ENCODE measurements at places on chromosomes 3 and 15.
A peak's percentile ranks its signal among the peaks of the same experiment; 100 is the strongest.

DNA sequence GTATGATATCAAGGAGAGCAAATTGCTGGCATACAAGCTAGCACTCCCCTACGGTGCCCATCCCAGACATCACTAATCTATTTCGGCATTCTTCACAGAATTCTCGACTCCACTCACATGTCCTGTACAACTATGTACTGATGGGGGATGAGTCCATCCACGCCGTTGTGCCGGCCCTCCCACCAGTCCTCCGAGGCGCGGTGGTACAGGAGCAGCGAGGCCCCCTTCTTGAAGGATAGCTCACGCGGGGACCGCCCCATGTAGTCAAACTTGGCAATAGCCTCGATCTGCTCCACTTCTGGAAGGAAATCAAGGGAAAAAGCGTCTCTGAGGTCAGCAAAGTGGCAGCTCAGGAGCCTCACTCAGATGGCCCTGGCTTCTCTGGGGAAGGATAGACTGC, 31.0 kb upstream of the RAD18 start:
- DNase-seq = no peak

DNA sequence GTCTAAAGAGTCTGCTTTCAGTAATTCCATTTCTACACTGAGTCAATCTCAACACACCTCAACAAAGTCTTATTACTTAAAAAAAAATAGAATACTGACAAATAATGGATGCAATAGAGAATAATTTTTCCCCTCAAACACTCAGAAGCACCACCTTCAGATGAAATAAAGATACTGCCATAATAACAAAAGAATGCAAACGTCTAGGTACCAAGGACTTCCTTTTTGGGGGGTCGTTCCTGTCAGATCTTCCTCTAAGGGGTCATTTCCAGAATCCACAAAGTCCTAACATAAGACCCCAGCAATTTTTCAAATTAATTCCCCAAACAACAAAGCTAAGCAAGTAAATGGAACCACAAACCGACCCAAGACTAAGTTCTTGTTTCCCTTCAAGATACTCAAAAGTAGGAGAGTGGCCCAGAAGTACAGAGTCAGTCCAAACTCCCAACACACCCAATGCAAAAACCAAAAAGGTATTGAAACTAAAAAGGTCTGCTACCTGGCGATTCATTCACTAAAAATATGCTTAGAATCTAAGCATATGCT, 1.3 kb downstream of the RYK start:
- DNase-seq = no peak

DNA sequence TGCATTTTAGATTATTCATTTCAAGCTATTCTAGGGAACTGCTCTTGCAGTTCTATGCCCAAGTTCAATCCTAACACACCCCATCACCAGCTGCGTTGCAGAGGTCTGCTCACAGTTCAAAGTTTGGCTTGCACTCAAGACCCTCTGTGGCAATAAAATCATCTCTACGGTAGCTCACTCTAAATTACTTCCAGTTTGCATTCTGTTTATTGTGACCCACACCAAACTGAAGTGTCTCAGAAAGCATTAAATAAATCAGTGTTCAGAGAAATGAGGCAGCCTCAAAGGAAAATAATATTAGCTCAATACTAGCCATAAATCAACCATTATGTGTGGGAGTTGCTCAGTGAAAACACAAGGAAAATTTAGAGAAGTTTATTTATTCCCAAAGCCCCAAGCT, 250.3 kb downstream of the MAGI1 start:
- no peak for DNase-seq

DNA sequence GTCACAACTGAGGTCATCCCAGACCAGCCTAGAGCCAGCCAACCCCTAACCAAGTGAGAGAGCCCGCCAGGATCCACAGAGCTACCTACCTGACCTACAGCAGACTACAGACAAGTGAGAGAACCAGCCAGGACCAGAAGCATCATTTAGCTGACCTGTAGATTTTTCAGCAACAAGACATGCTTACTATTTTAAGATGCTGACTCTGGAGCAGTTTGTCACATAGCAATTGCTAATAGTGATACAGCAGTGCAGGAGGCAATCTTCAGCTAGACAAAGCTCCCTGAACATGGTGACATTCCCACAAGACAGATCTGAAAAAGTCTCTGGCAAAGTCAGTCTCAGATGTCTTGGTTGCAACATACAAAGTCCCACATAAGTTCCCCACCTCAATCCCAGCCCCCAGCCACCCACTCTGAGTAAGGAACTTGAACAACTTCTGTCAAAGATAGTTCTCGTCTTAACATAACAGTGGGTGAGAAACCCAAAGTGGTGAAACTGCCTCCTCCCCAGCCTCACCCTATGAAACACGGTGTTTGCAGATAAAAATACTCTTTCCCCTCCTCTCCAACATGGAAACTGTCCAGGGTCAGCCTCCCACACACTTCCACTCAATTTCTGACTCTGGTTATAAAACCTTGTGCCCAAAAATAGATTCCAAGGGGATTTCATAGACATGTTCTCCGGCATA, 120.3 kb upstream of the SLC6A11 start:
- no peak for DNase-seq

- DNase-seq = no peak
Measured at GRCh38 chr3:59540696-59541095, 490.9 kb upstream of the CFAP20DC start.

GRCh38 chr3:122520861-122521260, 6.1 kb upstream of the KPNA1 start:
- no peak for DNase-seq

DNA sequence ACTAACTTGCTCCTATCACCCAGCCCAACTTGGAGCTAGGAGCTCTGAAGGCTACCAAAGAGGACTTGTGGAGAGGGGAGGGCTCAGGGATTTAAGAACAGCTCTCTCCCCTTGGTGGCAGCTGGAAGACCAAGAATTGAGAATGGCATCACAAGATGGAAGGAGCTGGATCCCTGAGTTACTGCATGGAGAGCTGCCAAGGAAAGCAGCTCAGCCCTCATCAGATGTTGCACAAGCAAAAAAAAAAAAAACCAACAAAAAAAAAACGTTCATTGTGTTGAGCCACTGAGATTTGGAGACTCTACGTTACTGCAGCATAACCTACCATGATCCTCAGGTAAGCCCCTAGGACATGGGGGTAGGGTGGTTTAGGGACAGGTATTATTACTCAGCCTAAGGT, 41.0 kb downstream of the ITGB5 start:
- peak; percentile 86 for DNase-seq

- peak; percentile 100 for DNase-seq
Measured at GRCh38 chr3:125129512-125129997, 73.8 kb upstream of the HEG1 start.

DNA sequence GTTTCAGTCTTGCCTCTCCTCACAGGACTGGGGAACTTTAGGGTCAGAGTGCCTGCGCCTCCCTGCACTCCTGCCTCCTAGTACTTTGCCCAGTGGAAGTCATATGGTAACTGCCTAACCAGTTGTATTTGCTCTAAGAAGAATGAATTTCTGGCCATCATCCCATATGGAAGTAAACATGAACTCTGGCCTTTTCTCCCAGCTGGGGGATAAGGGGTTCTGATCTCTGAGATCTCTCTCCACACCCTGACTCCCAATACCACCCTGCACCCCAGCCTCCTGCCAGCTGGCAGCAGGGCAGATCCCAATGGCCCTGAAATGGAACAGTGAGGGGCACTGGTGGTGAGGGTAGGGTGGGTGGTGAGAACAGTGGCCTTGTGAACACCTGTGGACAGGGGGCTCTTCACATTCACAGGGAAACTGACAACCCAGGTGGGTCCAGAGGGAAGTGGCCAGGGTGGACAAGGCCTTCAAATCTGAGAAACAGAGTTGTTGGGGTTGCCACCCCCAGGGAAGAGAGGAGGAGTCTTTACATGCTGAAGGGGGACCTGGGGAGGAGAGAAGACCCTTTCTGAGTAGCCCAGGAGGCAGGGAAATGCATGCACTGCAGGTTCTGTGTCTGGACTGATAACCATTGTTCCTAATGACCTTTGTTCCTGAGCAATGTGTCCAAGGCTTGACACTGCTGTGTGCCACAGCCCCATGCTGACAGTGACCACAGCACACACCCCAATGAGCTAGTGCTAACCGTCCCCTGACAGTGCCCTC, 36.9 kb downstream of the RHCG start:
- no peak for DNase-seq

- DNase-seq = peak; percentile 40
Measured at GRCh38 chr15:56428821-56429458, 36.0 kb downstream of the MNS1 start.

DNA sequence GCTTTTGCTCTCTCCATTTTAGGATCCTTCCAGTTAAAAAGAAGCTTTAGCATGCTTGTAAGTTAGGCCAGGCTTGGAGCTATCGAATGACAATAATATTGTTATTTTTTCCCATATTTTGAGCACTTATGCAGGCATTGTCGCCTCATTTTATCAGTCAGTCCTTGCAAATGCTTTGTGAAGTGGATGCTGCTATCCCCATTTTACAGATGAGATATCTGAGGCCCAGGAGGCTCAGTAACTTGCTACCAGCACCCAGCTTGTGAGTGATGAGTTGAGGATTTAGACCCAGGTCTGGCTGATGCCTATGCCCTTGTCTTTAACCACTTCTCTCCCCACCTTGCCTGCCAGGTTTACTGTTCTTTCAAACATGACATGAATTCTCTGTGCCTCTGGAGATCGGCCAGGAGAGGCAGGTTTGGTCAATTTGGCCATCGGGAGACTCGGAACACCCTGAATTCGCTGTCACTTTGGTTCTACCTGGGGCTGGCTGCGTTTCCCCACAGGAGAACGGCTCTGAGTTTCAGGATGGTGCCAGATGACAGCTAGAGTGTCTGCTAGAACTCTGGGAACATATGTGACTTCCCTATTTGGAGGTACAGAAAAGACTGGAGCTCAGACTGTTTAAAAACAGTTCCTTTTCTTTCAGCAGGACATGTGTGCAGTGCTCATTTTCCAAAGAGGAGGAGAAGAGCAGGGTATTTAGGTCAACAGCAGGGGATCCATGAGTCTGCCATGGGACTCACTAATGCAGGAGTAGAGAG, 25.5 kb upstream of the ZNF710 start:
- no peak for DNase-seq

DNA sequence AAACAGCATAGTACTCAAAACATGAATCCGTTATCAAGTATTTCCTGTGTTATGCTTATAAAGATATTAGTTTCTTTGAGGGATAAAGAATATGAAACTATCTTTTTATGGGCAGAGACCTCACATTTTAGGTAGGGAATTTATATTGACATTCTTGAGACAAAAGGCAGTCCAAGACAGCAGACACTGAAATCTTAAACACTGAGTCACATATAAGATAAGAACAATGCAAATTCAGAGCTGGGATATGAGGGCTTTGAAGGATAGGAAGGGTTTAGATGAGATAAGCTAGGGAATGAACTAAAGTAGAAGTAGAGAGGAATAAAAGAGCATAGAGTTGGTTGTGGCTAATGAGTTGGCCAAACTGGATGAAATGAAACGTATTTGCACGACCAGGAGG, 58.4 kb downstream of the ASTE1 start:
- DNase-seq = peak; percentile 5

GRCh38 chr3:146561879-146562278, 17.5 kb upstream of the PLSCR1 start:
- DNase-seq = no peak

DNA sequence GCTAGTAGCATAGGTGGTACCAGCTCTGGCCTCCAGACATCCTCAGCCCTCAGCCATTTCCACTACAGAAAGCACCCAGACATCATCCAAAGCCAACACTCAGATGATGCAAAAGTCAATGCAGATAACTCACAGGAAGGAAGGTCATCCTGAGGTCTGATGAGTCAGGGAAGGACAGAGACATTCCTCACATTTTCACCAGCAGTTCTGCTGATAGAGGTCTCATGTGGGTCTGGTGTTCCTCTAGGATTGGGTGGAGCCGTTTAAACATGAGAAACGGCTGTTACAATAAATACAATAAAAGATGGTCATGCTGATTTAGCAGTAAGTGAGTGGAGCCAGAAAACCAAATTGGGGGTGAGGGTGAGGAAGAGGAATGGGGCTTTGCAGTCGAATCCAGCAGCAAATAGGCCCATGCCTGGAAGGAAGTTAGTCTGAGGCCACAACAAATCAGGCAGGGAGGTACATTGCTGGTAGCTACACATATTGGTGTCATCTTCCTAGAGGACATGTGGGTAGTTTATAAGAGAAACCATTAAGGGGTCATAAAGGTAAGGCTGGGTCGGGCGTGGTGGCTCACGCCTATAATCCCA, 33.3 kb upstream of the FLNB start:
- DNase-seq = peak; percentile 96

GRCh38 chr3:95923496-95924210, 890.7 kb upstream of the EPHA6 start:
- DNase-seq = peak; percentile 98

- no peak for DNase-seq
Measured at GRCh38 chr15:32763295-32763694, 45.5 kb downstream of the GREM1 start.

- DNase-seq = no peak
Measured at GRCh38 chr15:47332481-47332880, 384.8 kb upstream of the SEMA6D start.

DNA sequence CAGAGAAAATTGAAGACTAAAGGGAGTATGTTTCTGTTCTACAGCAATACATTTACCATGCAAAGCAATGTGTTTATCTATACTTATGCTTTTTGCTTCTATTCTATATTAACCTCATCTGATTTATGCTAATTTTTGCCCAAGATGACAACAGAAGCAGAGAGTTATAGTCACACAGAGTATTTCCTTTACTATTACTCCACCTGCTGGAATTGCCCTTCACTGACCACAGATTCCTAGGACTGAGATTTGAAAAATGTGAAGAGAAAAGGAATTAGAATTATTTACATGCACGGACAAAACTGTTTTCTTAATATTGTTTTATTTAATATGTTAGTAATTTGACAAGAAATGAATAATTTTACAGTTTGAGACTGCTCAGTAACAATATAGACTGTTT, 745.6 kb downstream of the VGLL3 start:
- DNase-seq = no peak

All from AG10803 (cell line).